ENCODE measurements at places on chromosomes 5 and 9. TPM values are rescaled to one million over a fixed set of nuclear protein-coding genes. Genes with fewer than 3 reads are reported as not detected.
A peak's percentile ranks its signal among the peaks of the same experiment; 100 is the strongest.

RFESD gene
- 6.9 TPM for polyA plus RNA-seq

FLT4 gene
- 24.7 TPM for polyA plus RNA-seq

TNFSF8 gene
- 0.61 TPM for polyA plus RNA-seq

TERT gene
- polyA plus RNA-seq: 0.28 TPM

- DNase-seq: no peak
Measured at GRCh38 chr9:32590476-32590875, 17.5 kb upstream of the NDUFB6 start.

- no peak for DNase-seq
Measured at GRCh38 chr5:168833936-168834335, 254.8 kb upstream of the PANK3 start.

GRCh38 chr9:24071091-24071490 lies 245.1 kb upstream of the ELAVL2 start:
- DNase-seq: no peak

DNA sequence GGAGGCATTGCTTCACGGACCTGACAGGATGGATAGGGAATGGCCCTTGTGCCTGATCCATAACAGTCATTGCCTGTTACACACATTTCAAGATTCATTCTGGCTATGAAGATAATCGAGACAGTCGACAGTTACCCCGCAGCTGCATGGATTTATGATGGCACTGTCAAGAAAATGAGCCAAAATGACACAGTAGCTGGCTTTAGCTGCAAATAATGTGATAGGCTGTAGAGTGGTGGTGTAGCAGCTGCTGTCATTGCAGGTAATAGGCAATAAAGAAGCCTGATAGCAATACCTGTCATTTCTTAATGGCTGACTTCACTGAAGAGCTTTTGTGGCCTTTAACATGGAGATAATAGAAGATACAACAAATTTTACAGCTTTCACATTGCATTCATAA lies 1085.2 kb upstream of the ARRDC3 start:
- no peak for DNase-seq

GRCh38 chr9:81649475-81650240 lies 39.7 kb downstream of the TLE1 start:
- no peak for DNase-seq

DNA sequence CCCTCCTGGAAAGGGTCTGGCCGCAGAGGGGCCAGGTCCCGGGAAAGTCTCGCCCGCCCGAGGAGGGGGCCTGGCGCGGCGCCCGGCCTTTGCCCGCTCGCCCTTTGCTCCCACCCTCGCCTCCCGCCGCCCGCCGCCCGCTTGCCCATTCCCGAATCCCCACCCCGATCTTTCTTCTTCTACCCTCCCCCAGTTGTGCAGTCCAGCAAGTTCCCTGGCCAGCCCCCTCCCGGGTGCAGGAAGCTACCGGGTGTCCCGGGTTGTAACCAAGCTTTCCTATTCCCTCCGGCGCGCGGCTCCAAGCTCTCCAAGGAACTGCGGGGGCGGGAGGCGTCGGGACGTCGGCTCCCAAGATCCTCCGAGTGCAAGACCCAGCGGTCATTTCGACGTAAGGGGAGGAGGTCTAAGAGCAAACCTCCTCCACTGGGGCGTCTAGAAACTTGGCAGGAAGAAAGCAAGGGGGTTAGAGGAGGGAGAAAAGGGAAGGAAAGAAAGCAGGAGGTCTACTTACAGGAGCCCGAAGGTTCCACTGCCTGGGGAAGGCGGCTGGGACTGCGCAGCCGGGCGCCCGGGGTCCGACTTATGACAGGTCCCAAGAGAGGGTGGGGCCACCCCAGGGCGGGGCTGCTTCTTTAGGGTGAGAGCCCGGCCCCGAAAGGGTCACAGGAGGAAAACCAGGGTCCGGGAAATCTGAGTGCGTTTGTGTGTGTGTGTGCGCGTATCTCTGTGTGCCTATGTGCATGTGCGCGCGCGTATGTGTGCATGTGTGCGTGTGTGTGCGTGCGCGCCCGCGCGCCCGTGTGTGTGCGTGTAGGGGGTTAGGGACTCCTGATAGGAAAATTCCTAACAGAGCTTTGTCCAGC lies at the start of gene PTGR1:
TSS of gene PTGR1 (minus strand) at position 556 of the 863 bp plus-strand sequence. CDS start 2,225 bp downstream, outside the sequence.
- peak; percentile 67 for DNase-seq

GRCh38 chr5:154288145-154288544 lies 97.6 kb downstream of the GALNT10 start:
- DNase-seq: no peak

- DNase-seq: no peak
Measured at GRCh38 chr5:58933891-58934628, 351.2 kb downstream of the RAB3C start.

GRCh38 chr5:103605277-103605676 lies 42.7 kb upstream of the NUDT12 start:
- DNase-seq: no peak

GRCh38 chr9:130414910-130415746 lies 29.6 kb upstream of the ASS1 start:
- no peak for DNase-seq

DNA sequence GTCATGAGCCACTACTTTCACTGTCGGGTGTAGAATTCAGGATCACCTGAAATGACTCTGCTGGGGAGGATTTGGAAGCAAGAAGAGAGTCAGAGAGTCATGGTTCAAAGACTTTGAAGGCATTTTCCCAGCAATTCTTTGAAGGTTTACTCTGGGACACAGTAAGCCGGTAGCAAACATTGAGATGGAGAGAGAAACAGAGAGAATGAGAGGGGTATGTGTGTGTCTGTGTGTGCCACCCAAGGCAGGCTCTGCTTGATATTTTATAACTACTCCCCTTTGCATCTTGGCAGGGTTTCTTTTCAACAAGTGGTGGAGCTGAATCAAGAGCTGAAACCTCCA lies 89.8 kb downstream of the ANKRD55 start:
- DNase-seq: no peak

DNA sequence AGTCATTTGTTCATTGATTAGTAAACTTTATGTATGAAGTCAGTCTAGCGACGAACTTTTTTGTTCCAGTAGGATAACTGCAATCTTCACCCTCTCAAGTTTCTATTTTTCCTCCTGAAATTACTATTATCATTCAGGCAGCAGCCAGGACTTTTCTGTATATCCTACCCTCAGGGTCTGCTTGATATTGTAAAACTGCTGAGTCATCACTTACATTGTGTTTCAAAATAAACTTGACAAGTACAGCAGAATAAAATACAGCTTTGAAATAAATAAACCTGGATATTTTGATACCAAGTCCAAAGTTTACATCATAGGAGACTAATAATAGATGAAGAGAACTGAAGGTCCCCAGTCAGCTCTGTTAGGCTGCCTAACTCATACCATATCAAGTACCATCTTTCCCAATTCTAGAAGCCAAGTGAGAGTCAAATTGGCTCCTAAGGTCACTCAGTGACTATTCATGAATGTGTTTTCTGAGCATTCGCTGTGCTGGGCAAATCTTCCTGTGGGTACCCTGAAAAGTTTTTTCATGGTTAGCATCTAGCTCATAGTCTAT lies 234.6 kb downstream of the PARP8 start:
- no peak for DNase-seq

GRCh38 chr5:16707168-16707868 lies 90.5 kb upstream of the RETREG1 start:
- no peak for DNase-seq
